ENCODE measurements at places on chromosomes 13 and 19. TPM values are rescaled to one million over a fixed set of nuclear protein-coding genes. Genes with fewer than 3 reads are reported as not detected.

DNA sequence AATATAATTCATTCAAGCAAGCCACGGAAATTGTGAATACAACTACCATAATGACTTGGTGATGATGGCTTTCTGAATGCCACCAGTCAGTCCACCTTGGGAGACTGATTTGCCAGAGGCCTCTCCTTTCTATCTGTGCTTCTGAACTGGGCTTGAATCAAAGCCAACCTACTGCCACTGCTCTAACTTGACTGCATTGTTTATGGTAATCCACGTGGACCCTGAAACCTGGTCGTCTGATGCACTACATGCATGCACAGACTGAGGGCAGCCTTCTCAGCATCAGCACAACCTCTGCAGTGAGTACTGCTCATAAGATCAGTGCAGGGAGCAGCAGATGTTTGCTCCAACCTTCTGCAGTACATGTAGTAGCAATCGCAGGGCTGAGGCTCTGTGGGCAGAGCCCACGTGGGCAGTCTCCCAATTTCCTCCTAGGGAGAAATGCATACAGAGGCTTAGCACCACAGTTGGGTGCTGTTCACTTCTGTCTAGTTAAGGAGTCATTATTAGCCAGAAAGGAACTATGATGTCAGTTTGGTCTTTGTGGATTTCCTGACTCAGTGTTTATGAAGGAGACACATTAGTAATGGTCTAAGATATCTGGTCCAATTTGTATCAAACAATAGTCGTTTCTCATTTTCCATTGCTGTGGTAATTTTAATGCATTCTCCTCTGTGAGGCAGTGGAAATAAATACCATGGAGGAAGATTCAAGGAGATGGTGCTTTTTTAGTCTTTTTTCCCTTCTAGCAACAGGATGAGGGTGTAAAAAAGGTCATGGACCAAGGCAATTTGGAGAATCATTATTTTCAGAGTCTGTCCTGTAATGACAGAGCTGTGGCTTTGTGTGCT is 82.5 kb downstream of the AKAP11 start:
- DNase-seq, result peak; percentile 12

Gene B3GNT3
- not detected for total RNA-seq

Gene C19orf67
- 1.4 TPM for total RNA-seq

Gene ATP12A
- not detected for total RNA-seq

Gene CD209
- total RNA-seq, result not detected

DNA sequence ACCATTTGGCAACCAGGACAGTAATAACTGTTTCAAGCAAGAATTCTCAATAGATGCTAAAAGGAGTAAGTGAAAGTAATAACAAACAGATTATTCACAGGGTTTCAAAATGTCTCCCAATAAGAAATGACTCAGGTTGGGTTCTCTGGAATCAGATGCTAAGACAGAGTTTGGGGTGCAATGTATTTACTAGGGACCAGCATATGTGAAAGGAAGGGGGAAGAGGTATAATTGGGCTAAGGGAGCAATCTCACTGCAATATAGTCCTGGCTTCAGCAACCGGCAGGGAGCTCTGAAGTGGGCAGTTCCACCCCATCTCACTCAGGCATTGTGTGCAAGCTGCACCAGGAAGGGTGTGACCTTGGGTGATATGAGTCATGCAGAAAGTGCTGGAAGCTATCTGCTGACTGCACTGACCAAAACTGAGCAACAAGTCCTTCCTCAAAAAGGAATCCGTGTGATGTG is 23.4 kb downstream of the ZDHHC20 start:
- peak; percentile 9 for DNase-seq

Gene TNFSF11
- total RNA-seq, result not detected

DNA sequence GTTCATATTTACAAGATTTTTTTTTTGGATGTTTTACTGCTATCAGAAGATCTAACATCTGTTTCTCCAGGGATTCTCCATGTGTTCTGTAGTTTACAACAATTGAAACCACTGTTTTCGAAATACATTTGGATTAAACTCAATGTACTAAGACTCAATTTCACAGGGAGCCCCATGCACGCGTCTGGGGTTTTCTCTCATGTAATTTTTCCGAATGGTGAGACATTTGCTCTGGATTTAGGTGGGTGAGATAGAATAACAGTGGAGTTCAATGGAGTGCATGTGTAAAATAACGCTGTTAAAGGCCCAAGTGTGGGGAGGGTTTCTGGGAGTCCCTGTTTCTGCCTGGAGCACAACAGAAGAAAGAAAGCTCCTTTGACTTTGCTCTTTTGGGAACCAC is 330.3 kb downstream of the TSHZ3 start:
- no peak for DNase-seq

GRCh38 chr13:27188239-27188638 is 16.6 kb upstream of the USP12 start:
- no peak for DNase-seq

GRCh38 chr13:112181336-112182067 is 114.6 kb downstream of the SOX1 start:
- no peak for DNase-seq
